HFFc6 (cell line): ENCODE measurements at places on chromosomes 12 and 14. TPM values are rescaled to one million over a fixed set of nuclear protein-coding genes. Genes with fewer than 3 reads are reported as not detected.

DNA sequence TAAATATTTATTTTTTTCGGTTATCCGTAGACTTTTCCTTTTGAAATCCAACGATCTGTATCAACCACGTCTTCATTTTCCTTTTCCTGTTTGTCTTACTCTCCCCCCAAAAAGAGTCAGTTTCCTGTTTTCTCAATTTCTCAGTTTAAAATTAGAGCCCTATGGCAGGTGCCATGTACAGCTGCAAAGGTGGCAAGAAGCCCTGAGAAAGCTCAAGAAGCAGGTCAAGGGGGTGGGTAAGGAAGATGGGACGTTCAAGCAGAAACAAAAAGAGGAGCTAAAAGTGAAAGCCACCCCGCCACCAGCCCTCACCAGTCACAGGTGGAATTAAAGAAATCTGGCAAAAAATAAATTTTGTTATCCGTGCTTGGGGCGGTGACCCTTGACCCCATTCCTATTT is 26.7 kb downstream of the SLC35E3 start:
- no peak for DNase-seq

DNA sequence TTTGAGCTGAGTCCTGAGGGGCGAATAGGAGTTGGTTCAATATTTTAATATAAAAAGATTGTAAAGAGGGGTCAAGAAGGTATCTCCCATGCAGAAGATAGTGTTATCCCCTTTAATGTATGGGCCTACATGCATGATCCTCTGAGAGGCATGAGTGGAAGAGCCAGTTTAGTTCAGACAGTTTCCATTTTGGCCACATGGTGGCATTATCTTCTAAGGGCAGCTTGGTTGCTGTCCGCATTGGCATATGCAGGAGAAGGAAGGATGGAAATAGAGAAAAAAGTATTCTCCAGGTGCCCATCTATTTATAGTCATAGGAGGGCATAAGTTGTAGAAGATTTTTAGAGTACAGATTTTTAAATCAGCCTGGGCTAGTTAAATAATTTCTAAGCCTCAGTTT is 5.4 kb downstream of the SAMD4A start:
- DNase-seq: no peak

SCNN1A gene
- total RNA-seq: 0.17 TPM in 1 of 3 replicates, not detected in the others

TMEM253 gene
- total RNA-seq: not detected in 3 replicates

ACRBP gene
- total RNA-seq: not detected in 3 replicates

DNA sequence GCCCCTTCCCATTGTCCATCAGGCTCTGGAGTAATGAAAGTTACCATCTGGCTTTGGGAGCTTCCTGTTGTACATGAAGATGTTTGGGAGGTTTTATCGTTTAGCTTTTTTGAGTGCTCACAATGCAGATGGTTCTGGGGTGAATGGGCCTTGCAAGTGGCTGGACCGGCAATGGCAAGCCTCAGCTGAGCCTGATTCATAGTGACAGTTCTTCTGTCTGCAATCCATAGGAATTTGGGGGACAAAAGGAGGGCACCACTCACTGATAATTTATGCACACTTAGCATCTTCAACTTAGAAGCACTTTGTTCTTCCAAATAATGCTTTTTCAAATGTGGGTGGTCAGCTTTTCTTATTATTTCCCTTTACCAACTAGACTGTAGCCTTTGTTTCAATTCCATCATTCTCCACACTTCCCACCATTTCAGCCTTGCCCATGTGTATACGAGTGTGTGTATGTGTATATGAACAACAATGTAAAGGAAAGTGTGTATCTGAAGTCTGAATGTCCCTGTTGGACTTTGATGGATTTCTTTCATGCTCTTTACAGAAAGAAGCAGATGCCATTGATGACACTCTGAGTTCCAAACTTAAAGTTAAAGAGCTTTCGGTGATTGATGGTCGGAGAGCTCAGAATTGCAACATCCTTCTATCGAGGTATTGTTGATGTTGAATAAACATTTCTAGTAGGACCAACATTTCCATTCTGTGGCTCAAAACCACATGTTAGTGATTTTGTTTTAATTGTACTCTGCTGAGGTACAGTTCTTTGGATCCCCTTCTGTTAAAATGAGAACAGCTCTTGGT is 125.5 kb downstream of the GPR135 start:
- DNase-seq: no peak
